ENCODE measurements at places on chromosomes 6 and 20.

DNA sequence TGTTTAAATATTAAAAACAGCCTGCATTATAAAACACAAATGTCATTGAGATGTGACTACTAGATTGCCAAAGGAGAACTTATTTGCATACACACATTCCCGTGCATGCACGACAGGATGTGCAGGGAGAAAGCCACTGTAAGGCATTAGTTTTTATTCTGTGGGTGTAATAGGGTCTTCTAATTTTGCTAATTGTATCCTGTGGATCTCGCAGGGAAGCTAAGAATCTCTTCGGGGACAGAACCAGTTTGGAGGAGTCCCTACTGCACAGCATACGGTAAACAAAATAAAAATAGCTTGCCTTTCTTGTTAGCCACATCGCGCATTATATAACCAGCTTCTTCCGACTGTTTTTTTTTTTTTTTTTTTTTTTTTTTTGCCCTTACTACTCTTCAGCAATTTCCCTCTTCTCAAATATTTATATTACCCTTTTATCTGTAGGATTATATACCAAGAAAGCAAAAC lies 2.0 kb downstream of the ATXN1 start:
- DNase-seq: no peak

DNA sequence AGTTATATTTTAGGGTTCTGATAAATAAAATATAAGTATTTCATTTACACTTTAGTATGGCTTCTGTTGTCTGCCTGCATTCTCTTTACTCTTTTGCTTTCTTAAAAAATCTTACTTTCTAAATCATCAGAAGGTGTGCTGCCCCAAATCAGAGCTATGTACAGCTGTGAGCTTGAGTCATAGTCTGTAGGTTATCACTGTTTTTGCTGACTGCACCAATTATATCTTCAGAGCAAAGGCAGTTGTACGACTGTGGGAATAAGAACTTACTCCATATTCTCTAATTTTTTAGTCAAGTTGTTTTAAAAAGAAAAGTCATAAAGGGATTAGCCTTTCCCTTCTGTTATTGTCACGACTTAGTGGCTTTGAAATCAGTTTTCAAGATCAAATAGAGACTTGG lies 1649.0 kb downstream of the HACE1 start:
- no peak for DNase-seq

DNA sequence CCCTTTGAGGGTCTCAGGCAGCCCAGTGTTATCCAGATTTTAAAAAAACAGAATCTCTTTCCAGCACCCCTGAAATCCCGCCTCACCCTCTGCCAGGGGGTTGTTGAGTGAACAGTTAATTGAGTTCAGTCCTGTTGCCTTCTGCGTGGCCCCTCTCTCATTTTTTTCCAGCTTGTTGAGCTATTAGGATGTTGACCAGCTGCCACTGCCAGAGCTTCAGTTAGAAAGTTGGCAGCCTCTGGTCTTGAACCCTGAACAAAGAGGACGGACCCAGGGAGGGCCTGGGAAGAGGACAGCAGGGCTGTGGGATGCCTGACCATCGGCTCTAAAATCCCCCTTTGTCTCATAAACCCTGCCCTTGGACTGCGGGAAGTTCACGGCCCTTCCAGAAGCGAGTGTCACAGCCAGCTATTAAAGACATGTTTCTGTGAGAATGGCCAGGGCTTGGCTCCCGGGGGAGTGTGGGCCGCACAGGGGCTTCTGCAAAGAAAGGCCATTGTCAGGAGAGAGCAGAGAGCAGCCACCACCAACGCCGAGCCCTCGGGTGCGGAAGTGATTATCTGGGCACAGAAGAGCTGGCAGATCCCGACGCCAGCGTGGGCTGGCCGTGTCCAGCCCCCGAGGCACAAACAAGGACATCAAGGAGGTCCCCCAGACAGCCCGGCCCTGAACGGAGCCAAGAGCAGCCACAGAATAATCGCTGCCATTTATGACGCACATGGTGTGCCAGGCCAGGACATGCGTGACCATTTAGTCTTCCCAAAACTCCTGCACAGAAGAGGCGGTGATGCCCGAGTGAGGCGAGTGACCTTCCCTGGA lies 189.0 kb downstream of the ANKRD60 start:
- DNase-seq: no peak

- no peak for DNase-seq
Observed at GRCh38 chr20:63054103-63054474, 47.3 kb upstream of the BHLHE23 start.

DNA sequence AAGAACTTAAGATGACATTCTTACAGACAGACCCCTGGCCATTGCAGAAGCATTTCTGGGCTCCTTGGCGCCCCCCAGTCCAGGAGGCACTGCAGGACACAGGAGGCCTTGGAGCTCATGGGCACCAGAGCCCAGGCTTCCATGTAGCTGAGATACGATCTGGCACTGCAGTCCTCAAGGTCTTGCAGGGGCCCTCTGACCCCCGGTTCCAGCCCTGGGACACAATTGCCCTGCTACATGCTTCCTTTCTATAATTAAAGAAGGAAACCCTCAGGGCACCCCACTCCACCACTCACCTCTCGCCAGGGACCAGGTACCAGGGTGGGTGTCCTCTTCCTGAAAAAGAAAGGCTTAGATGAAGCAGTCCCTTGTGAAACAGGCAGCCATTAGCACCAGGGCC lies 33.6 kb downstream of the WFDC3 start:
- no peak for DNase-seq
